Suppressor macrophage (primary cell): ENCODE measurements at places on chromosomes 6 and 20.

DNA sequence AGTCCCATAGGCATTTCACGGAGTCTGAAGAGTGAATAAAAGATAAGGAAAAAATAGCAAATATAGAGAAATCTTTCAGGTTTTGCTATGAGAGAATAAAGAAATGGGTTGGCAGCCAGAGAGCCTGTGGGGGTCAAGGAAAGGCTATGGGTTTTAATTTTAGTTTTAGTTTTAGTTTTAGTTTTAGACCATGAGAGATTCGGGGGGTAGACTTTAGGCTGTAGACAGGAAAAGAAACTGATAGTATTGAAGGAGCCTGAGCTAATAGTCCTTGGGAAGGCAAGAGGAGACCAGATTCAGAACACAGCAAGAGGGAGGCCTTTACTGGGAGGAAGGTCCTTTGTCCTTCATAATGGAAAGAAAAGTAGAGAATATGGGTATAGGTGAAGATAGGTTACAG lies 19.3 kb downstream of the DOP1A start:
- no peak for DNase-seq

DNA sequence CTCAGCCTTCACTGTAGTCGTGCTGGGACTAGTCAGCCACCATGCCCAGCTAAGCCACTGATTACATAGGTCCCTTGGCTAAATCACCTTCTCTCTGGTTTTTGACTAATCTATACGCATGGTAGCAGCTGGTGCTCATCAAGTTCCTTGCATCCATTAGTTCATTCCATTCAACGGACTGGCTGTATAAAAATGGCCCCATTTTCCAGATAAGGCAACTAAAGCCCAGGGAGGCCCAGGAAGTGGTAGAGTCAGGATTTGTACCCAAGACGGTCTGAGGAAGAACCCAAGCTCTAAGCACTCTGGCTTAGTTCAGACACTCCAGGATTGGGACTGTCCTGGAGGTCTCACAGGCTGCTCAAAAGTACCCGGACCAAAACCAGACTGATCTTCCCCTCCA lies 4.9 kb downstream of the E2F1 start:
- no peak for DNase-seq

GRCh38 chr20:15547119-15547518 lies 1026.1 kb downstream of the KIF16B start:
- DNase-seq = no peak

DNA sequence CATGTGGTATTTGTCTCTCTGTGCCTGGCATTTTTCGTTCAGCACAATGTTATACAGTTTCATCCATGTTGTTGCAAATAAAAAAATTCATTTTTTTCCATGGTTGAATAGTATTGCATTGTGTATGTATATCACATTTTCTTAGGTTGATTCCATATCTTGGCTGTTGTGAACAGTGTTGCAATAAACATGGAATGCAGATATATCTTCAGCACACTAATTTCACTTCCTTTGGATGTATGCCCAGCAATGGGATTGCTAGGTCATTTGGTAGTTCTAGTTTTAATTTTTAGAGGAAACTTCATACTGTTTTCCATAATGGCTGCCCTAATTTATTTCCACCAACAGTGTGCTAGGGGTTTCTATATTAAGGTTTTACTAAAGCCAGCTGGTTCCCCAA lies 52.6 kb downstream of the GFRAL start:
- DNase-seq = no peak

DNA sequence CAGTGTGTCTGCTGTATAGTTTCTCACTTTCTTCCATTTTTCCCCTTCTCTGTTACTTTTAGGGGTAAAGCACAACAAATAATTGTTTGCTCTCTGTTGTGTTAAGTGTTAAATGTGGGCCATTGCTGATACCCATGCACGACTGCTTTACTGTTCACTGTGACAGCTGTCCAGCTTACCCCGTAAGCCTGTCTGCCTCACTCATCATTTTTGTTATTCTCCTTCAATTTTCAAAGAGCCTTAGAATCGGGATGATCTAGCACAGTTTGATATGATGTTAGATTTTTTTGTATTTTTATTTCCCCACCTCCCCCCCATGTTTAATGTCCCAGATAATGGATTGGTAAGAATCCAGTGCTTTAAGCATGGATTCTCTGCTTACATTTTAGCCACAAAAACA lies 41.2 kb upstream of the MLIP start:
- DNase-seq = no peak
